ENCODE measurements at places on chromosomes 13 and 19.

- DNase-seq: no peak
Observed at GRCh38 chr13:114108141-114108761, 24.2 kb downstream of the RASA3 start.

DNA sequence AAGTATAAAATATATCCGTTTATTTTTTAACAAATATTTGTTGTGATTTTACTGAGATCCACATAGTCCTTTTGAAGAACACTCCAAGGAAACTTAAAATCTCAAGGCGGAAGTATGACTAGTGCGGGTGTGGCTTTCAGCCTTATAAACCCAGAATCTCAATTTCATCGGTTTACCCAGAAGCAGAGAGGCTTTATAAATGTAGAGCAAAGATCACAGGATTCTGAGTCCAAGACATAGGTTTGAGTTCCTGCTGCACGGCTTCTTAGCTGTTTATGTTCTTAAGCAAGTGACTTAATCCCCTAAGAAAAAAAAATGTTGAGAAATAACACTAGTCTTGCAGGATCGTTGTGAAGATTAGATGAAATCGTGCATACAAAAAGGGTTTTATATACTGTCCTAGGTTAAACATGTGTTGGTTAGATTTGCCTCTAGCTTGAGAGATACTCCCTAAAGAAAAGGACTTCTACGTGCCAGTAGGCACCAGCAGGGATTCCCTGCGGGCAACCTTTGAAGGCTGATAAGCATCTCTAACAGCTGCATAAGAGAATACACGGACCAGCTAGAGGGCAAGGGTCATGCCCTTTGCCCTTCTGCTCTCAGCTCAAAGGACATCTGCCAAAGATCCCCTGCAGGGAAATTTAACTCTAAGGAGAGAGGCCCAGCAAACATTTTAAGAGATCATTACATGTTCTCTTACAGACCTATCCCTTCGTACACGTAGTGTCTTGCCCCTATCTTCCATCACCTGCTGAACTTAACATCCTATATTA lies 130.4 kb upstream of the MIR17HG start:
- DNase-seq: no peak

GRCh38 chr13:106466691-106467426 lies 68.6 kb downstream of the EFNB2 start:
- DNase-seq: no peak

DNA sequence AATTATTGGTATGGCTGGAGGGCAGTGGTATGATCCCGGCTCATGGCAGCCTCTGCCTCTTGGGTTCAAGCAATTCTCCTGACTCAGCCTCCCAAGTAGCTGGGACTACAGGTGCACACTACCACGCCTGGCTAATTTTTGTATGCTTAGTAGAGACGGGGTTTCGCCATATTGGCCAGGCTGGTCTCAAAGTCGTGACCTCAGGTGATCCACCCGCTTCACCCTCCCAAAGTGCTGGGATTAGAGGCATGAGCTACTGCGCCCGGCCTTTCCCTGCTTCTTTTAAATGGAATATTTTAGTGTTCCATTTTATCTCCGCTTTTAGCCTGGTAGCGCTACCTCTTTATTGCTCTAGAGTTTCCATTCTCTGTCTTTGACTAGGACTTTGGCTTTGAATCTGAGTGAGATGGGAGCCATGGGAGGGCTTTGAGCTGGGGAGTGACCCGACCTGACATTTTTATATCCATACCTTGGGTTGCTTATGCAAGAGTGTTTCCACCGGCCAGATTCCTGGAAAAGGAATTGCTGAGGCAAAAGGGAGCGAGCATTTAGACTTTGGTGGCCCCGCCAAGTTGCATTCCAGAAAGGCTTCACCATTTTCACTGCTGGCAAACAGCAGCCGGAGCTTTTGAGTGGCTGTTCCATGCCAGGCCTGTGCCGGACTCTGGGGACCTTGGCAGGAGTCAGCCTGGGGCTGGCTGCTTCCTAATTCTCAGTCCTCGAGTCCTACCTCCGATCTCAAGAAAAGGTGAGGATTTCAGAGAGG lies 22.9 kb downstream of the BICRA start:
- DNase-seq: no peak

GRCh38 chr13:44573790-44574465 lies 2.2 kb downstream of the TSC22D1 start:
- DNase-seq: peak; percentile 23

DNA sequence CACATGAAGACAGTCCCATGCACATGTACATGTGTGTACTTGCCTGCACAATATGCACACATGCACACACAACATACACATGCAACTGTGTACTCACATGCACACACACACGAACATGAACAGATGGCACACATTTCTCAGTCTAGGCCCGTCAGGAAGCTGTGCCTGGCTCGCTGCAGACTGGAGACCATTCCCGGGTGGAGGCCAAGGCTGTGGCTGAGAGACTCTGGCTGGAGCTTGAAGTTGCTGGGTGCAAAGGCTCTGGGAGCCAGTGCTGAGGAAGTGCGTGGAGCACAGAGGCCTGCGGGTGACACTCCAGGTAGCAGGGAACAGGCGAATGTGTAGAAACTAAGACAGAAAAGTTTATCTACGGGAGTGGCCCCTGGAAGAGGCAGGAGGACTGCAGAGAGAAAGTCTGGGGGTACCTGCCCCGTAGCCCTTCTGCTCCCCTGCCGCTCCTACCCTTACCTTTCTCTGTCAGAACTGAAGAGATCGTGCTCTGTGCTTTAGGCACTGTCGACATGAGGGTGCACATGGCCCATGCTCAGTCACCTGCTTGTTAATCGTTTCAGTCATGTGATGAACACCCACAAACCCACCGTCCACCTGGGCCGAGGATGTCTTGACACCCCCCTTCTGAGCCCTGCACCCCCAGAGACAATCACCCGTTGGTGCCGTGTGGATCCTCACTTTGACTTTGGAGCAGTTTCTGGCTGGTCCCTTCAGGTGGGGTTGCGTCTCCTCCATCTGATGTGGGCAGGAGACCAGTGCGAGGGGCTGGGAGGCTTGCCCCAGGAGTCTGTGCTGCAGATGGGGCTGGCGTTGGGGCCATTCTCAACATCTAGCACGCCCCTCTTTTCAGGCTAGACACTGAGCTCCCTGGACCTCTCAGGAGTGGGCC lies 69.4 kb downstream of the TEX29 start:
- no peak for DNase-seq

- DNase-seq: no peak
Observed at GRCh38 chr19:34816708-34817107, 43.7 kb upstream of the ZNF599 start.

DNA sequence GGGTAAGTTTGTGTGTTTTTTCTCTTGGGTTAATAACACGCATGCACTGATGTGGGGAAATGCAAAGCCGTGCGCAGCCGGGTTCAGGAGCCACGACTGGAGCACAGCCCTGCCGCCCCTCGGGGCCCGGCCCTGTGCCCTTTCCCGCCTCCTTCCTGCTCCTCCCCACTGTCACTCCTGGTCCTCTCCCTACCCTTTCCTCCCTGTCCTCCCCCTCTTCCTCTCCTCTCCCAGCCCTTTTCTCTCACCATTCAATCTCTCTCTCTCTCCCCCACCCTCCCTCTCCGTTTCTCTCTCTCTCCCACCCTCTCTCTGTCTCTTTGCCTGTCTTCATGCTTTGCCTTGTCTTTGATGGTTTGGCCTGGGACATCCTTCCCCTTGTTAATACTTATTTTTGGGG lies 27.2 kb downstream of the PLEKHJ1 start:
- no peak for DNase-seq

GRCh38 chr13:34358811-34359513 lies 541.0 kb downstream of the RFC3 start:
- no peak for DNase-seq

GRCh38 chr13:50951366-50951765 lies 41.8 kb downstream of the RNASEH2B start:
- no peak for DNase-seq

GRCh38 chr13:91643394-91643793 lies 245.0 kb downstream of the GPC5 start:
- no peak for DNase-seq

GRCh38 chr19:55146078-55146704 lies 2.8 kb downstream of the TNNT1 start:
- peak; percentile 98 for DNase-seq

DNA sequence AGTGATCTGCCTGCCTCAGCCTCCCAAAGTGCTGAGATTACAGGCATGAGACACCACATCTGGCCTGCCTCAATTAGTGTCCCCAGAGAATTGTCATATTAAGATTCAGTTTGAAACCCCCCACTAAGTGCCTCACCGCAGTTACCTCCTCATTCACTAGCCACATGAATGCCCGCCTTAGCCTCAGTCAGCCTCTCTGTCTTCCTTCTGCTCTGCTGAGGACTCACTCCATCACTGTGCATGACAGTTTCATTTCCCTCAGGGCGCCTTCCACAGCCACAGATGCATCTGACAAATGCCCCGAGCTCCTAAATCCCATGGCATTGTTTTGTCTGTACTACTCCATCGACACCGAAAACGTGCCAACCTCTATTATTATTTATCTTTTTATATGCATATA lies 23.3 kb downstream of the MIPEP start:
- no peak for DNase-seq

DNA sequence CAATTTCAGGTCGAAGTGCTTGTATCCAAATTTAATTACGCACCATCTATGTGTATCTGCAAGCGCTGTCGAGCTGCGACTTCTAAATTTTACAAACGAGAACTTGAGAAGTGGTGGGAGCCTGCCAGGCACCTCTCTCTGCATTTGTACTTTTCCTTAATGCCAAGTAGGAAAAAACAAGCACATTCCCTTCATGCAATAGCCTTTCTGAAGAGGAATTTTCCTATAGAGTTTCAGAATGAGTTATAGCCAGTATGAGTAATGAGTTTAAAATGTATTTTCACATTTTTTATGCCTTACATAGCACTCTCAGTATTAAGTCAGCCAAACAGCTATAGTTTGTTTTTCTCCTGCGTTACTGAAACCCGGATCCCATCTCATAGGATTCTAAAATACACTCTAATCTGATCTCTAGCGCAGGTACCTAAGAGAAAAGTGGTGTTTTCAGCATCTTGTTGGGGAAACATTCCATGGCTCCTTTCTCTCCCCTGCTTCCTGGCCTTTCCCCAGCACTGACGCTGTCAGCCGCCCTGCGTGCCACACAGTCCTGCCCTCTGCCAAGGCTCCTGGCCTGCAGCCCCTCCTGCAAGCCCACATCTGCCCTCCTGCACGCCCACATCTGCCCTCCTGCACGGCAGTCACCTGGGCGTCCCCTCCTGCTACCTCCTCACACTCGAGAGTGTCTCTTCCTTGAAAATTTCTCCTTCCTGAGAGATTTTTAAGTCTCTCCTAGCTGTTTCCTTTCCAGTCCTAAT lies 526.9 kb downstream of the MYO16 start:
- DNase-seq: peak; percentile 62

DNA sequence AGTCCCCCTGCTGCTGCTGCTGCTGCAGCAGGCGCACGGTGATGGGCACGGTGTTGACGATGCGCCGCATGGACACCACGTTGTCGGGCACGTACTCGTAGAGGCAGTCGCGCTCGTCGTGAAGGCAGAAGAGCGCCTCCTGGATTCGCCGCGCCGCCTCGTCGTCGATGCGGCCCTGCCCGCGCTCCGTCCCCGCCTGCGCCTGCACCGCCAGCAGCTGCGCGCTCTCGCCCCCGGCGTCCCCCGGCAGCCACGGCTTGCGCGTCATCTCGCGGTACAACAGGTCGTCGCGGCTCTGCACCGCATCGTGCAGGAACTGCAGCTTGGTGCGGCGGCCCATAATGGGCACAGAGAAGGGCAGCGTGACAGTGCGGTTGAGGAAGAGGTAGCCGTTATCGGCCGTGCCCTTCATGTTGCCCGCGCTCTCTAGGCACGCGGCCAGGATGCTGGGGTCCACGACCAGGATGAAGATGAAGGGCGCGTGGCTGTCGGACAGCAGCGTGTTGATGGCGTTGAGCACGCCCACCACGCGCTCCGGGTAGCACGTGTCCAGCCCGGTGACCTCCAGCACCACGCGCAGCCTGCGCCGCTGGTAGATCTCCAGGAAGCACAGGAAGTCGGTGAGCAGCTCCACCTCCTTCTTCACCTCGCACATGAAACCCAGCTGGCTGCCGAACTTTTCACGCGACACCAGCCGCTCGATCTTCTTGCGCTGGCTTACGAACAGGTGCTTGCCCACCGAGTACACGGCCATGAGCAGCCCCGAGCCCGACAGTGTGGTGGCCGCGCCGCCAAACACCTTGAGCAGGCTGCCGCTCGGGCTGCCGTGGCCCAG lies 8.1 kb downstream of the NKPD1 start:
- DNase-seq: no peak

GRCh38 chr19:55376241-55376933 lies at the start of gene TMEM190:
TSS of gene TMEM190 (plus strand) at chr19:55376826. CDS start at chr19:55376854, 28 bp downstream.
- DNase-seq: no peak

GRCh38 chr13:28817204-28817603 lies 2.9 kb upstream of the MTUS2 start:
- DNase-seq: no peak

DNA sequence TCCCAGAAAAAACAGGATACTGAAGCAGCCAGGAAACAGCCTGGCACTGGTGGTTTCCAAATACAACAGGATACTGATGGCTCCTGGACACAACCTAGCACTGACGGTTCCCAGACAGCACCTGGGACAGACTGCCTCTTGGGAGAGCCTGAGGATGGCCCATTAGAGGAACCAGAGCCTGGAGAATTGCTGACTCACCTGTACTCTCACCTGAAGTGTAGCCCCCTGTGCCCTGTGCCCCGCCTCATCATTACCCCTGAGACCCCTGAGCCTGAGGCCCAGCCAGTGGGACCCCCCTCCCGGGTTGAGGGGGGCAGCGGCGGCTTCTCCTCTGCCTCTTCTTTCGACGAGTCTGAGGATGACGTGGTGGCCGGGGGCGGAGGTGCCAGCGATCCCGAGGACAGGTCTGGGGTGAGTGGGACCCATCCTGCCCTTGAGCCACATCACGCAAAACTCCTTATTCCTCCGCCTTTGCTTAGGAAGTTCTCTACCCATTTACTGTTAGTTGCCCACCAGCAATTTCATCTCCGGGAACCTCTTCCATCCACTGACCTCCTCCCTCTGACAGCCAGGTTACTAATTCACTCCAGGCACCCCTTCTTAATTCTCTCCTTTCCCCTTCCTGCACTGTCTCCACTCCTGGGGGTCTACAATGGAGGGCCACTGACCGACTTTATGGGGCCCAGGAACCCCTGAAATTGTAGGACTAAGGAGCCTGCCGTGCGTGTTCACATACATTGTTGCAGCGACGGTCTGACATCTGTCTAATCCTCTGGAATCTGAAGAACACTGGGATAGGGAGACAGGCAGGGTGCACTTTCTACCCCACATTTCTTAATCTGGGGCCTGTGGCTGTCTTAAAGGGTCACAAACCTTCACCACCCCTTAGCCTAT lies 1.2 kb downstream of the ITPKC start:
- no peak for DNase-seq

- no peak for DNase-seq
Observed at GRCh38 chr19:16847430-16847829, 18.2 kb downstream of the SIN3B start.

Data from H54 (cell line).